Fibroblast of pulmonary artery (primary cell): ENCODE measurements at places on chromosomes 7 and 10.

DNA sequence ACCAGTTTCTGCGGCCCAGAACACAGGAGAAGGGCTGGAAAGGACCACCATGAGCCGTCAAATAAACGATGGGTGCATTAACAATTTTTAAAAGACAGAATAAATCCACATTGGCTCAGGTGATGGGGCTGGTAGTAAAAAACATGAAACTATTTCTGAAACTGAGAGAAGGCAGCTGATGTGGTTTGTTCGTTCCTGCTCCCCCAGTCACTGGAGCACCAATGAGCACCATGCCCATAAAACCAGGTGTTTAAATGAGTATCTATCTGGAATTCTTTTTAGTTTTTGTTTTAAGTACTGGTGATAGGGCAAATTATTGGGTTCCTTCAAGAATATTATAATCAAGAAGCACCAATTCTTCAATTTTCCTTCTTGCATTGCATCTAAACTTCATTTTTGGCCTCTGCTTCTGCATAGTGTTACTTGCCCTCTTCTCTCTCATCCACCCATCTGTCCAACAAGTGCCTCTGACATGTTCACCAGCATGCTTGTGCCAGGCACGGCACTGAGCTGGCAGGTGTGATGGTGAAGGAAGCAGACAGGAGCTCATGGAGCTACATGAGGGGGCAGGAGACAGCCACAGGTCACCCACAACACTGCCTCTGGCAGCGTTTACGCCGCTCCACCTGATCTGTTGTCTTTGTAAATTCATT, 65.5 kb downstream of the LARP4B start:
- DNase-seq = no peak

GRCh38 chr7:117084286-117084685, 131.0 kb downstream of the ST7 start:
- DNase-seq = no peak

- no peak for DNase-seq
These were observed 20.0 kb downstream of the LAMB1 start for GRCh38 chr7:107982918-107983389.

DNA sequence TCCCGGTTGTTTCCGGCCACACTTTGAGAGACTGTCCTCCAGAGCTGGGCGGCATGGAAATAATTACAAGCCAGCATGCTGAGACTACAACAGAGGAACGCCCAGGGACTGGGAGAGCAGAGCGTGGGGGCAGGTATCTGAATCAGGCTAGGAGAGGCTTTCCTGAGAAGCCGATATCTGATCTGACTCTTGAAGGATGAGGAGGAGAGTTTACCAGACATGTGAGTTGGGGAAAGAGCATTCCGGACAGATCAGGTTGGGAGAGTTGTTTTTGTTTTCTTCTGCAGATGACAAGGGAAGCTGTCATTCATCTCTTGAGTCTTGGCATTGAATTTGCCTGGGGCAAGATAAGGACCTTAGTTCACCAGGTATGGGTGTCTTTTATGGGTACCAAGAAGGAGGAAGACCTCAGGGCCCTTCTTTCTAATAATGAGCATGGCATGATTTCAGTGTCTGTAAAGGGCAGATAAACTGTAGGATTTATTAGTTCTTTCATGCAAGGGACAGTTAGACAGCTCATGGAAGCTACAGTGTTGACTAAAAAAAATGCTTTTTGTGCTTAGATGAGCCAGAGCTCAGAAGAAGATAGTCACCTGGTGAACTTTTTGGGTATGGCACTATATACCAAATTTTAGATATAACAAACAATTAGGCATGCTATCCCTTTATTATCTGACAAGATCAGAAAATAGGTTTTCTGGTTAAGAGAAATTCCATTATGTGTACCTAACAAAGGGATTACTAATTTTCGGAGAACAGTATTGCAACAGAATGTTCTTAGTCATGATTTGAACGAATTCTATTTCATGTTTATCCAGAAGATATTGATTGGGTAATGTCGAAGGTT, 36.2 kb downstream of the WBP1L start:
- peak; percentile 77 for DNase-seq

DNA sequence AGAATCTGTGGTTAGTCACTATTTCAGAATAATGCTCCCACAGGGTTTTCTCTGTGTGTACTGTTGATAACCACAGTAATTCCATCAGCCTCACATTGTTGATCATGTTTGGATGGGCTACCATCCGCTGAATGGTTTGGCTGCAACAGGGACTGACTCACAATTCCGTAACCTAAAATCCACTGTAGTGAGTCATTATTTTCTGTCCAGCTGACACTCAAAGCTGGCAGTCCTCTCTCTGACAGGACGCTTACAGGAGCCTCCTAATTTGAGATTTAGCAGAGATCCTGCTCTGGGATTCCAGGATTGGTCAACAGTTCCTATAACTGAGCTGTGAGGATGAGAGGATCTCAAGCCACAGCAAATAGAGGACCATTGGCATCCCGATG, 32.7 kb downstream of the VWA2 start:
- DNase-seq = peak; percentile 92

GRCh38 chr7:85103357-85103756, 83.5 kb downstream of the SEMA3D start:
- DNase-seq = no peak

- DNase-seq = no peak
These were observed 197.4 kb downstream of the SEMA3E start for GRCh38 chr7:83451501-83452045.

GRCh38 chr10:112821038-112821437, 129.0 kb upstream of the TCF7L2 start:
- no peak for DNase-seq

GRCh38 chr10:22515009-22515408, 169.7 kb downstream of the SPAG6 start:
- DNase-seq = no peak

DNA sequence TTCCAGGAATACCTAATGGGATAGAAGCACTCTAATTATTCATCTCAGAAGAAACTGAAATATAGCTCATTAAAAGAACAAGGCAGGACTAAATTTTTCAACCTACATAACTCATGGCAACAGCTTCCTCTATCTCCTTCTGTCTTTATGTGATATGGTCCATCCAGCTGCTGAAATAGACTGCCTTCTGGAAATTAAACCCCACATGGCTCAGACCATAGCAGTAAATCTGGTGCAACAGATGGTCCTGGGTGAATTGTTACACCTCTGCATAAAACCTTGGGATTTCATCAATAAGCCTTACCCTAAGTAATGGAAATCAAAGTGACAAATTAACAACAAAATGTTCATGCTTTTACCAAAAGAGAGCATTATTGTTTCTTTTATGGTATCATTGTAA, 205.6 kb upstream of the CSTF2T start:
- DNase-seq = no peak

GRCh38 chr7:110442381-110442837, 648.5 kb upstream of the LRRN3 start:
- DNase-seq = peak; percentile 3

DNA sequence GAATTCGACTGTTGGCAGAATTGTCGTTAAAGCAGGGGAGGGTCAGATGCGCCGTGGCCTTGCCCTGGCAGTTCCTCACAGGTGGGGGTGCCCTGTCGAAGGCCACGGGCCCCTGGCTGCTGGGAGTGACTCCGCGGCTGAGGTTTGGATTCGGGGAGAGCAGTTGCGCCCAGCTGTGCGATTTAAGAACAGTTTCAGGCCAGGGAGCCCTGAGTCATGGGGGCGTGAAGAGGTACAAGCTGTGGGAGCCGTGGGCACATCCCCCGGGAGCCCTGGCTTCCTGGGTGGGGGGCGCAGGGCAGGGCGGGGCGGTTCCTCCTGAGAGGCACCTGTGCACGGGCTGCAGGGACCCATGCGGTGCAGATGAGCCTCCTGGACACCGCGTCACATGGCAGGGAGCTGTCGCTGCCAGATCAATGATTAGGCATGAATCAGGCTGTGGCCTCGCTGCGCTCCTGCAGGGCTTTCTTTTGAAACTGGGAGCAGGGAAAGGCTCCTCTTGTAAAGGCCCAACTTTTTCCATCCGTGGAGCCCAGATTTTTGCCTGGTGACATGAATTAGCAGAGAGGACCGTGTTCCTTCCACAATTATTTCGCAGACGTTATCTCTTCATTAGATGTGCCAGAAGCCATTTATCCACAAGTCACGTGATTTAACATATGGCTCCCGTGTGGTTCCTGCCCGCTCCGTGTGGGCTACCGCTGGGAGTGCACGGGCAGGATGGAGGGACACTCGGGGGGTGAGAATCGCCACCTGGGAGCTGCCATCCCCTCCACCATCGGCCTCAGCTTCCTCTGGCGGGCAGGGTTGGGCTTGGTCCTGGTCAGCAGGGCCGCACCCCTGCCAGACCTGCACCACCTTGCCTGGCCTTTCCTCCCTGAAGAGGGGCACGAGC, 918 bp downstream of the PWWP2B start:
- DNase-seq = peak; percentile 34

DNA sequence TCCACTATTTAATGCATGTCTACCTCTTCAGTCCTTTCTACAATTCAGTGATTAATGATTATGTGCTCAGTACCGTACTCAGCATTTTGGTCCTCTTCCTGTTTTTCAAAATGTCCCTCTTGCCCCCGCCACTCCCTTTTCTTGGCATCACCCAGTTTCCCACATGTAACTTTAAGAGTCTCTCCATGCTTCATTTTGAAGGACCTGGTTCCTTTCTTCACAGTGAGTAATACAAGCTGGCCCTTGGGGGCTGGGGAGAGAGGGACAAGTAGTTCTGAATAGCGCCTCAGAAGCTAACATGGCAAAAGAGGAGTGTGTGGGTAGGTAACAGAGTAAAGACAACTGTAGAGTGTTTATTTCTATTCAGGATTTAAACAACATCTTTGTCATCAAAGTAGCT, 34.6 kb upstream of the SLIT1 start:
- no peak for DNase-seq

- DNase-seq = peak; percentile 45
These were observed 95.8 kb downstream of the WNT2 start for GRCh38 chr7:117227091-117227490.

DNA sequence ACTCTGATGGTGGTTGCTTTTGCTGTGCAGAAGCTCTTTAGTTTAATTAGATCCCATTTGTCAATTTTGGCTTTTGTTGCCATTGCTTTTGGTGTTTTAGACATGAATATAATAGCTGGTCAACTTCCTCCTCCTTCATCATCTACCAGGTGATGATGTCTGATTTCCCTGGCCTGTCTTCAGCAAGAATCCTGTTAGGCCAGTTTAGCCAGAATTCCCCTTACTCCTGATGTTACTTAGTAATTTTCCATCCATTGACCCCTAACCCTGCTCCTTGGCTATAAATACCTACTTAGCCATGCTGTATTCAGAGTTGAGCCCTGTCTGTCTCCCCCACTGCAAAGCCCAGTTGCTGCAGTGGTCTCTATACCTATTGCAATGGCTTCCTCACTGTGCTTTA, 91.4 kb downstream of the ZNF777 start:
- DNase-seq = no peak

DNA sequence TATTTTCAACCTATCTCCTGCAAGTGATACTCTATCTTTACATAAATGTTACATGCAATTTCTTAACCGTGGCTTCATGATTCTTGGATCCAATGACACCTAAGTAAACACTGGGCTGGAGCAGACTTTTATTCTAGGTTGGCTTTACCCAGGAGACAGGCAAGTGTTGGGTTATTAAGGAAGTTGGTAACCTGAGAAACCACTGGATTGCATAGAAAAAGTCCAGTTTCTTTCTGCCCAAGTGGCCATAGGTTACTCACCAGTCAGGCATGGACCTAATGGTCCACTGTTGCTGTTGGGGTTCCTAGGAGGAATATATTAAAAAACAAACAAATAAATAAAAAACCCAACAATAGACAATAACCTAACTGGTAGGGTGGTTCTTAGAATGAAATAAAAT, 112.8 kb downstream of the SEMA3D start:
- no peak for DNase-seq

DNA sequence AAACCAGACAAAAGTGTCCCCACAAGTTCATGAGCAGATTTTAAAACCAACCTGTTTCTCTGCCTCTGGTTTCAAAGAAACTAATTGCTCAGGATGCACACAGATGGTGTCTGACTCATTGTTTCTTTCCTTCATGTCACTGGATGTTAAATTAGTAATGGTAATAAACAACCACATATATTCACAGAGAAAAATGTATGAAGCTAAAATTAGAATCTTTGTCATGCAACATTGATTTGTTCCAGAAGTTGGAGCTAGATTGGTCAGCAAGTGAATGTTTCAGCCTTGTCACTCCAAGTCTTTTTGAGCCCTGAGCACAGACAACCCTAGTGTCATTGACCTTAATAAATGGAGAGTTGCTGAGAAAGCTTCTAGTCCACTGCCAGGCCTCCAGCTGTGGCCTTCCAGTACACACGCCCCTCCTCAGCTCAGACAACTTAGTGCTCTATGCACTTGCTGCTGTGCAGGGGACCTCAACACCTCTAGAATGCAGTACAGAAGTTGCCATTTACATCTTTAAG, 175.9 kb downstream of the CCDC71L start:
- peak; percentile 45 for DNase-seq

GRCh38 chr7:40658729-40659128, 523.9 kb downstream of the SUGCT start:
- DNase-seq = no peak

GRCh38 chr7:137026176-137026500, 157.7 kb downstream of the CHRM2 start:
- DNase-seq = no peak

- no peak for DNase-seq
These were observed 24.1 kb upstream of the MINDY3 start for GRCh38 chr10:15884447-15884846.

GRCh38 chr7:1052031-1052818, 7.9 kb downstream of the GPR146 start:
- DNase-seq = no peak

DNA sequence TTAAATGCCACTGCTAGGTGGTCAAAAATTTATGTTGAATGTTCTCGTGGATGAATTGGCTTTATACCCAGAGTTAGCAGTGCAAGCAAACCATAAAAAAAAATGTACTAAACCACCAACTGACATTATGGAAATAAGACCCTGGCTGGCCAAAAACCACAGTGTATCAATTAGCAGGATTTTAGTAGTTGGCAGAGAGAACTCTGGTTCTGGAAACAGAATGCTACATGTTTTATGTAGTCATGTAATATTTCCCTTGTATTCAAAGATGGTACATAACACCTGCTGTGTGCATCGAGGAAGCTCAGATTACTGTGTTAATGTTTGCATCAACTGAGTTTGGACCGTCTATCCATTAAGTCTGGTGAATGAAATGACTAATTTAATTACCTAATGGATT, 618.5 kb downstream of the CCSER2 start:
- DNase-seq = no peak

- DNase-seq = no peak
These were observed 3.2 kb upstream of the SFTPA2 start for GRCh38 chr10:79563426-79563825.

DNA sequence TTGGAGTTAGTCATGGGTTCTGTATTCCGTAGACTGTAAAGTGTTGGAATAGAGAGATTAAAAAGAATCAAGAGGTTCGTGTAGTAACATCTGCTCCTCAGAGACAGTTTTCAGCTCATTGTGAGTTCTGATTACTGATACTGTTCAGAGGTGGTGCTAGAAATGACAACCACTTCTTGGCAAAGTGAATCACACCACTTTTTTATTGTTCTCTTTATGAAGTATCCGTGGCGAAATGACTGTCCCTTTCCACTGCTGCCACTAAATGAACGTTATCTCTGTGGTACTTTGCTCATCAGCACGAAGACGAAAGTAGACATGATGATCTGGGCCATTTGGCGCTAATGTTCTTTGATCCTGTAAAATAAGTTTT, 860 bp downstream of the RPP30 start:
- DNase-seq = no peak
